ENCODE measurements at places on chromosomes 2 and 18. TPM values are rescaled to one million over a fixed set of nuclear protein-coding genes. Genes with fewer than 3 reads are reported as not detected.

Gene IL37
- total RNA-seq: not detected

DNA sequence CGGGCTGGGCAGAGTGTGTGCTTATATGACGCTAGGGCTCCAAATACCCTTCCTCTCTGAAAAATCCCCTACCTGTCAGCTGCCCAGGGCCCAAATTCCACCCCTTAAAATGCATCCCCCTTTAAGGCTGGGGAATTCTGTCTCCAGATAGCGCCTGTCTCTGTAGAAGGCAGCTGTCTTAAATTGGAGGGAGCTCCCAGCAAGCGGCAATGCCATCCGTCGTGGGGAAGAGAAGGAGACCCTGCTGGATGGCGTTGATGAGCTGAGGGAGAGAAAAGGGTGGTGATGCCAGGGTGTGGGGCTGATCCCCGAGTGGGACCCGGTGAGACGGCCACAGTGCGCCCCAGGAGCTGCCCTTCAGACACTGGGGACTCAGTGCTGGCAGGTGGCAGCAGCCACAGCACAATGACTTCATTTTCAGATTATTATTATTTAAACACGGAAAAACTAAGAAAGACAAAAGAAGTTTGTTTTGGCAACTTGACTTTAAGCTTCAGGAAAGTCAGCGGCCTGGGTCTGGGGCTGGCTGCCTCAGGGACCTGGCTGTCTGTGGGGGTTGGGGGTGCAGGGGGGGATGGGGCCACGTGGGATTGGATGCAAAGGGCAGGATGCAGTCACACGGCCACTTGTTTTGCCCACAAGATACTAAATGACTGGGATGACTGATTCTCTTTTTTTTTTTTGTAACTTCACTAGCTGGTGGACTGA, 152.8 kb downstream of the TFCP2L1 start:
- no peaks in the 10 kb centered on the region for H3K36me3 ChIP-seq
- H3K27me3 ChIP-seq: no peaks in the 10 kb centered on the region
- DNase-seq: no peak

DNA sequence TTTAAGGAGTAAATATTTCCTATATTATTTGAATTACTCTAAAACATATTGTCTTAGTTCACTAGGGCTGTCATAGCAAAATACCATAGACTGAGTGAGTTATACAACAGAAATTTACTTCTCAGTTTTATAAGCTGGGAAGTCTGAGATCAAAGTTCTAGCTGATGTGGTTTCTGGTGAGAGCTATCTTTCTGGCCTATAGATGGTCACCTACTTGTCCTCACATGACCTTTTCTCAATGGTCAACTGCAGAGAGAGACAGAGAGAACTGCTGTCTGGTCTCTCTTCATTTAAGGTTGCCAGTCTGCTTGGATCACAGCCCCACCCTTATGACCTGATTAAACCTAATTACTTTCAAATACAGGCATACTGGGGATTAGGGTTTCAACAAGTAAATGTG, 490.9 kb downstream of the FBXO15 start:
- H3K4me1 ChIP-seq: no peaks in the 10 kb centered on the region
- no peaks in the 10 kb centered on the region for H3K36me3 ChIP-seq
- no peak overlapping the region for H3K27ac ChIP-seq
- no peak overlapping the region for H3K4me3 ChIP-seq

GRCh38 chr18:21914739-21915319, 174.2 kb downstream of the MIB1 start:
- no peak for DNase-seq
- H3K36me3 ChIP-seq: no peaks in the 10 kb centered on the region
- H3K27ac ChIP-seq: no peak overlapping the region
- H3K27me3 ChIP-seq: no peaks in the 10 kb centered on the region
- no peaks in the 10 kb centered on the region for H3K4me1 ChIP-seq
- no peak overlapping the region for H3K4me3 ChIP-seq

Gene CCDC141
- 14.9 TPM for total RNA-seq

DNA sequence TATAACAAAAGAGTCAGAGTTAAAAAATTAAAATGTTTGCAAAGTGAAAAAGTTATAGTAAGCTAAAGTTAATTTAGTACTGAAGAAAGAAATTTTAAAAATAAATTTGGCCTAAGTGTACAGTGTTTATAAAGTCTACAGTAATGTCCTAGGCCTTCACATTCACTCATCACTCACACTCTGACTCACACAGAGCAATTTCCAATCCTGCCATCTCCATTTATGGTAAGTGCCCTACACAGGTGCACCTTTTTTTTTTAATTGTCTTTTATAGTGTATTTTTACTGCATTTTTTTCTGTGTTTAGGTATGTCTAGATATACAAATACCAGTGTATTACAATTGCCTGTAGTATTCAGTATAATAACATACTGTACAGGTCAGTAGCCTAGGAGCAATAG, 562.9 kb downstream of the PIK3C3 start:
- no peaks in the 10 kb centered on the region for H3K36me3 ChIP-seq
- no peak for DNase-seq
- no peak overlapping the region for H3K27ac ChIP-seq
- no peaks in the 10 kb centered on the region for H3K27me3 ChIP-seq

Gene COBLL1
- 6.1 TPM for total RNA-seq

GRCh38 chr18:12621742-12622306, 36.1 kb downstream of the SPIRE1 start:
- no peak for DNase-seq
- no peaks in the 10 kb centered on the region for H3K4me1 ChIP-seq
- no peaks in the 10 kb centered on the region for H3K27me3 ChIP-seq
- H3K4me3 ChIP-seq: no peak overlapping the region
- no peaks in the 10 kb centered on the region for H3K36me3 ChIP-seq
- no peak overlapping the region for H3K27ac ChIP-seq

GRCh38 chr2:150847578-150847977, 360.1 kb upstream of the RND3 start:
- no peaks in the 10 kb centered on the region for H3K36me3 ChIP-seq
- H3K4me3 ChIP-seq: no peak overlapping the region
- no peak overlapping the region for H3K27ac ChIP-seq
- H3K27me3 ChIP-seq: no peaks in the 10 kb centered on the region

GRCh38 chr18:9469685-9470084, 5.6 kb upstream of the RALBP1 start:
- peaks cover 6% of the 10 kb centered on the region for H3K4me1 ChIP-seq
- no peaks in the 10 kb centered on the region for H3K27me3 ChIP-seq

All from psoas muscle (tissue), 8 donors.